Fibroblast of the aortic adventitia (primary cell): ENCODE measurements at places on chromosomes 16 and 17.

- no peak for DNase-seq
These were observed 2.4 kb downstream of the CRLF3 start for GRCh38 chr17:30821871-30822723.

- no peak for DNase-seq
These were observed 5.6 kb downstream of the FMNL1 start for GRCh38 chr17:45227101-45227925.

- no peak for DNase-seq
These were observed 41.5 kb upstream of the GNG13 start for GRCh38 chr16:842061-842476.

GRCh38 chr17:7156342-7156940, 22.7 kb downstream of the ASGR1 start:
- no peak for DNase-seq

DNA sequence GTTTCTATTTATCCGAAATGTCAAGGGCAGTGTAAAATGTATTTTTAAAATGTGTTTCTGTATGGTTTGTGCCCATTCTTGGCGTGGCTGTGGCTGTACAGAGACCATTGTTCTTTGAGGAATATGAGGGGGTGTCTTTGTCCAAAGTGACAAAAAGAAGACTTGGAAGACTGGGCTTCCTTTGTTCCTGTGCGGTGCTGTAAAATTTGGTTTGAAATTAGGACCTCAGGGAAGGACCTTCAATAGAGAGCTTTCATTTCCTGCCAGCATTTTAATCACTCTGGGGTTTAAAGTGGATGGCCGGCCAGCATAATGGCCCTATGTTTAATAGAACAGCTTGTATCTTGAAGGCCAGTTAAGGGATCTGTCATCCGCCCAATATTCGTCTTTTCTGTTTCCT, 190.1 kb upstream of the TBX2 start:
- DNase-seq = no peak

DNA sequence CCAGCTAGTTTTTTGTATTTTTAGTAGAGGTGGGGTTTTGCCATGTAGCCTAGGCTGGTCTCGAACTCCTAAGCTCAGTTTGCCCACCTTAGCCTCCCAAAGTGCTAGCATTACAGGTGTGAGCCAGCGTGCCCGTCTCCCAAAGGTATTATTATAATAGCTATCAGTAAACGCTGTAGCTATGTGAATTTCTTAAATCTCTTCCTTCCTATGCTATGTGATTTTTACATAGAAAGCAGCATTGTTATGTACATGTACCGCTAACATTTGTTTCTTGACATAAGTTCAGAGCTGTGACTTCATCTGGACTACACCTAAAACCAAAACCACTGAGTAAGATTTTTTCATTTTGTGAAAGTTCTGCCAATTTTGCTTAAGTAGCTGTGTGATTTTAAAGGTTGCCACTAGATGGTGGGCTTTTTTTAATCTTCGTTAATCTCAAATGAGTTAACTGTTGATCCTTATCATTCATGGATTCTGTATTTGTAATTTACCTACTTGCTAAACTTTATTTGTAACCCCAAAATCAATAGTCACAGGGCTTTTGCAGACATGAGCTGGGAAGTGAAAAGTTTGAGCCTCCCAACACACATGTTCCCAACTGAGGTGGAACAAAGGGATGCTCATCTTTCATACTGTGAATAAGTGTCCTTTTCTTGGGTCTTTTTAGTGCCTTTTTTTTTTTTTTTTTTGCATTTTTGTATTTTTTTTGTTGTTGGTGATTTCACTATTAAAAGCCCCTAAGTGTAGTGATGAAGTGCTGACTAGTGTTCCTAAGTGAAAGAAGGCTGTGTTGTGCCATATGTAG, 21.9 kb downstream of the PRKAR1A start:
- DNase-seq = peak; percentile 90

DNA sequence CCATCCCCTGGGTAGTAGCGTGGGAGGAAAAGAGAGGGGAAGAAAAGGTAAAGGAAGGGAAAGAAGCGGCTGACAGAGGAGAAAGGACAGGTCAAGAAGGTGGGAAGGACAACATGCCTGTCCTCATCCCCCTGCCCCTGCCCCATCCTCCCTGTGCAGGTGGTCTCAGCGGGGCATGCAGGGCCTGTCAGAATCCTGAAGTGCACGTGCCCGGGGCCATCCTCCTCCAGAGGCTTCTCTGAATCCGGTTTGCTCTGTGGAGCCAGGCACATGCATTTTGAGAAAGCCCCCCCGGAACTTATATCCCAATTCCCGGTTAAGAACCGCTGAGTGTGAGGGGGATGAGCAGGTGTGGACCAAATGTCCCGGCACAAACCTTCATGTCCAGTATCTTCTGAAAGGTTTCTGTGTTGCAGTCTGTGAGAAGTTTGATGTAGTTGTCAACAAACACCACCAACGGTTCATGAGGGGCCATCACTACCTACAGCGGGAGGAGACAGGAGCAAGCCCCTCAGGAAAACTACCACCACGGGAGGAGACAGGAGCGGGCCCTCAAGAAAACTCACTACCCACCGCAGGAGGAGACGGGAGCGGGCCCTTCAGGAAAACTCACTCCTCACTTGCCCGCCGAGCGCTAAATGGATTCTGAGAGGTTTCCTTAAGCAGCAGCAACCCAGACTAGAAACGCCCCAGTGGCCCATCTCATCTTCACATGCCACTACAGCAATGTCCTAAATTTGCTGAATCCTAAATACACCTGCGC, 167.0 kb upstream of the RPH3AL start:
- no peak for DNase-seq

GRCh38 chr17:51765282-51766135, 393.0 kb downstream of the CA10 start:
- no peak for DNase-seq

DNA sequence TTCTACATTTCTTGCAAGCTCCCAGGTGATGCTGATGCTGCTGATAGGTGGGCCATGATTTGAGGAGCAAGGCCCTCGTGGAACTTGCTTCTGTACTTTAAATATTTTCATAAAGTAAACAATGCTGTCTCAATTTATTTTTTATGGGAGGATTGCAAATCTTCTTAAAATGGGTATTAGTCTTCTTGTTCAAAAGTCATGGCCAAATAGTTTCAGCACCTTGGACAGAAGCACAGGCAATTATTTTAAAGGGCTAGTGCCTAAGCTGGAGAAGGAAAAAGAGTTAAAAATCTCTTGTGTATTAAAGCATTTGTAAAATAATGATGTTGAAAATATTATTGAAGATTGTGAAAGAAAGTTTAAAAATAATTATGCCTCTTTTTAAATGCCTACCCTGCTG, 50.5 kb downstream of the GPR139 start:
- DNase-seq = peak; percentile 12

GRCh38 chr17:7039832-7040231, 4.0 kb downstream of the SLC16A13 start:
- DNase-seq = no peak

- DNase-seq = peak; percentile 62
These were observed 949 bp upstream of the GSPT1 start for GRCh38 chr16:11916524-11917285.

DNA sequence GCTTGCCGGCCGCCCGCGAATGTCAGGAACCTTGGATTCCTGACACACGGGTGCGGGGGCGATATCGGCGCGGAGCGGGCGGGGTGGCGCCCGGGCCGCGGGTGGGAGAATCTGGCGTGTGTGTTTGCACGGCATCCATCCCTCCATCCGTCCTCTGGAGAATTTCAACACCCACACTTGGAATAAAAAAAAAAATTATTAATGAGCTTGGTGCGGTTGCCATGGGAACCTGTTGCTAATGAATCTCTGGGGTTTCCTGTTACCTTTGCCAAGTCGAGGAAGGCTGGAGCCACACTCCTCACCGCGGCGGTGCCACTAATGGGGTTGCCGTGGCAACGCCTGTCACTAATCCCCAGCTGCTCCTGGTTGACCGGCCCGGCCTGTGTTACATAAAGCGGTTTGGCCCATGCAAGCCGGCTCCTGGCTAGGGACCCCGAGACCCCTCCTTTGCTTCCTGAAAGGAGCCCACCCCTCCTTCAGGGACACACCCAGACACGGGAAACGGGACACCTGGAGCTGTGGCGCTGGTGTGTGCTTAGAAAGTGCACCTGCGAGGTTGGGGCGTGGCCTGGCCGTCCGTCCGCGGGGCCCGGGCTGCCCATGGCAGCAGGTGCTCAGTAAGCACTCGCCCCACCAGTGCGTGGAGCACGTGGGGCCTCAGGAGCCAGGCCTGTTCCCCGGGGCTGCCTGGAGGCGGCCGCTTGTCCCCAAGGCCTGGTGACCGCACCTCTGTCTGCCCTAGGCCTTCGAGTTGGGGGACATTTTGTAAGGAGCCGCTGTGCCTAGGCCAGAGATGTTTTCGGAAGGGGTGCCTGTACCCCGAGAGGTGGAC, 14.6 kb downstream of the CACNA1H start:
- no peak for DNase-seq

GRCh38 chr17:66458782-66459181, 156.4 kb downstream of the PRKCA start:
- no peak for DNase-seq

DNA sequence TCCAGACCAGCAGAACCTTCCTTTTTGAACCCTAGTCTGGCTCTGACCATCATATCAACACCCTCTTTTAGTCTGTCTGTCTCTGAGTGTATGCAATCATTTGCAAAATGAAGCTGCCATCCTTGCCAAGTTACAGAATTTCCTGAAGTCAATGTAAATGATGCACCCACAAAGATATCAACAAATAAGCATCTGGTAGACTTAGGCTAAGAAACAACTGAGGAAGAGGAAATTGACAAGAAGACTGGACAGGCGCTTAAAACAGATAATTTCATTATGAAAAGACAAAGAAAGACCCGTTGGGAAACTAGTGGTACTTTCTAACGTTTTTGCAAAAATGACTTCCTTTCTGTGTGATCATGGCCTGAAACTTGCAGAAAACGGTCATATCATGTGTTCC, 24.7 kb upstream of the CIITA start:
- no peak for DNase-seq

GRCh38 chr16:50573947-50574744, 25.9 kb downstream of the NKD1 start:
- DNase-seq = peak; percentile 17

DNA sequence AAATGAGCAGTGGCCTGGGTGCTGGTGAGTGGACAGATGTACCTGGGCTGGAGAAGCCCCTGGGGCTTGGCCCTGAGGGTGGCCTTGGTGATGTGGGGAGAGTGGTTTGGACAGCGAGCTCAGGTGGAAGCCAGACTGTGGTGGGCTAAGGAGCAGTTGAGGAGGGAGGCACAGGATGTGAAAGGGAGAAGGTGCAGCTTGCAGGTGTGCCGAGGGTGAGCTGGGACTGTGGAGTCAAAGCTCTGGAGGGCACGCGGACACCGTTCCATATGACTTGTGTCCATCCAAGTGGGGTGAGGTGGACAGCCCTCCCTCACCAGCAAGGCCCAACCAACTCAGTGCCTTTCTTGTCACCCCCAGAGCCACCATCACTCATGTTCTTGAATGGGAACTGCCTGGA, 170.8 kb upstream of the ZNF267 start:
- DNase-seq = no peak
